ENCODE measurements at places on chromosomes 3 and 15.

DNA sequence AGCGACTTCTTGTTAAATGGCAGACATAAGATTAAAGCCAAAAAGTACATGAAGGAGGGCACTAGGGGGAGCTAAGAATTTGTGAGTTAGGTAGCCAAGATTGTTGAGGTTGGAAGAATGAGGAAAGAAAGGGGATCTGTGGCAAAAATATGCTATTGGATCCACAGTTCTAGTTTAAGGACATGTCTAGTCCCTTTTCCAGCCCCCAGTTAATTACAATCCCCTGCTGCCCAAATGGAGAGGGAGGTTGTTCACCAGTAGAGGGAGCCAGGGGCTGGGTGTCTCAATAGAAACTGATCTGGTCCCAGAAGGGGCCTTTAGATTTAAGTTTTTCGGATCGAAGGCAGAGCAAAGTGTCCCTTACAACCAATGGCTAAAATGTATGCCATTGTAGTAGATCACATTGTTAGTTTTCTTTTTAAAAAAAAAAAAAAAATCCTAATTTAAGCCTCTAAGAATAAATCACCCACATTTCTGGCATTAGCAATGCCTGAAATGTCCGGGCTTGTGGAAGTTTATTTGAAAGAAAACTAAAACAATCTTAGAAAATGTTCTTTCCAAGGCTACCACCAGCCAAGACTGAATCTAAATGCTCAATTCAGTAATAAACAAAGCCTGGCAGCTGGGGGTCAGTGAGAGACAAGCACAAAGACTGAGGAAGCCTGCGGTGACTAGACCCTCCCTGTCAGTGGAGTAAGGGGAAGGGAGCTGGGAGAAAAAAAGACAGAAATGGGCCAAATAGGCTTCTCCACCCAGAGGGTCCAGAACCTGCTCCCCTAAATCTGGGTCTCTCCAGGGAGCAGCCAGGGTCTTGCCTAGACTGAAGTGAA is 7.1 kb downstream of the COL8A1 start:
- DNase-seq: no peak

- no peak for DNase-seq
Observed at GRCh38 chr3:20658491-20658890, 472.5 kb upstream of the SGO1 start.

GRCh38 chr3:72011485-72011884 is 226.5 kb upstream of the PROK2 start:
- DNase-seq: no peak

DNA sequence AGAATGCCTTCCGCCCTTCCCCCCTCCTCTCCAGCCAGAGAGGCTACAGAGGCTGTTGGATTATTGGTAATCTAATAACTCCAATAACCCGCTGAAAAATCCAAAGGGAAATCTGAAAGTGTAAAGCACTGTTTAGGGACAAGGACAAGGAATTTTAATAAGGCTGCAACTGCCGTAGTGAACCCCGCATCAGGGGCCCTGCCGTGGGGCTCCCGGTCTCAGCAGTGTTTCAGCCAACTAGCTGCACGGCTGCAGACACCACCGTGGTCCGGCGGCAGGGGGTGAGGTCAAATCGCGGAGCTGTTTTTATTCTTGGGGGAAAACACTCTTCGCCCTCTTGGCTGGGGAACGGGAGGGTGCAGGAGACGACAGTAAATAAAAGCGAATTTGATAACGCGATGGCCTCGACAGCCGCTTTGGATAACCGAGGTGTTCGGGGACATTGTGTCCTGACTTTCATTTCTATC is 6.1 kb downstream of the BCL6 start:
- peak; percentile 48 for DNase-seq

GRCh38 chr3:3589715-3590130 is 209.5 kb upstream of the LRRN1 start:
- no peak for DNase-seq

DNA sequence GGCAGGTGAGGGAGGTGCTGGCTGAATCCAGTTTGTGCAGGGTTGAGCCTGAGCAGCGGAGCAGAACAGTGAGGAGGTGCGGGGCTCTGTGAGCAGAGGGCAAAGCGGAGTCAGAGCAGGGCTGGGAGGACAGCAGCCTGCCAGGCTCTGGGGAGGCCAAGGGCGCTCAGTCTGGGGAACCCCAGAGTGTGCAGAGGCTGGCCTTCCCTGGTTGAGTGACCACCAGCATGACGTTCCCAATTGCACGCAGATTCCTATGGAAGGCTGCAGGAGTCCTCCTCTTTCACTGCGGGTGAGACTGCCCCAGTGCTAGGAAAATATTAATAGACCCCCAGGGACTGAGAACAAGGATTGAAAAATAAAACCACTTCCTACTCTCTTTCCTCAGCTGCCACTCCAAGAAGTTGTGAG is 13.2 kb downstream of the MRAS start:
- no peak for DNase-seq

GRCh38 chr15:70201425-70201775 is 103.7 kb upstream of the TLE3 start:
- no peak for DNase-seq

- no peak for DNase-seq
Observed at GRCh38 chr3:36680952-36681351, 83.4 kb downstream of the DCLK3 start.

GRCh38 chr3:108071368-108071767 is 19.5 kb downstream of the CD47 start:
- no peak for DNase-seq

DNA sequence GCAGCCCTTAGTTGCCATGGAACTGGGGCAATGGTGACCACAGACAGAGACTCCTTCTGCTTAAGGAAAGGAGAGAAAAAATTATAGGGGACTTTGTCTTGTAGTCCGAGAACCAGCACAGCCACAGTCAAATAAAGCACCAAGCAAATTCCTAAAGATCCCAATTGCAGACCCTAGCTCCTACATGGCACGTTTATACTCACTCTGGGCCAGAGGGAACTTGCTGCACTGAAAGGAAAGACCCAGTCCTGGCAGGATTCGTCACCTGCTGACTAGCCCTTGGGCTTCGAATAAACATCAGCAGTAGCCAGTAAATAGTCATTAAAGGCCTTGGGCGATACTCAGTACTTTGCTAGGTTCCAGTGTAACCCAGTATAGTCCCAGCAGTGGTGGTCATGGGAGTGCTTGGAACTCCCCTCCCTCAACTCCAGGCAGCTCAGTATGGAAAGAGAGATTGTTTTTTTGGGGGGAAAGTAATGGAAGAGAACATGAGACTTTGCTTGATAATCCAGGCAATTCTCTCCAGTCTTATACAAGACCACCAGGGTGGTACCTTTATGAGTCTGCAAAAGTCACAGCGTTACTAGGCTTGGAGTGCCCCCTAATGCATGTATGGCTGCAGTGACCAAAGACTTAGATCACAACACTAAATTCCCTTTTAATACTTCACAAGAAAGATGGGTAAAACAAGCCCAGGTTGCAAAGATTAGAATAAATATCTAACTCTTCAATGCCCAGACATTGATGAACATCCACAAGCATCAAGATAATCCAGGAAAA is 66.4 kb upstream of the AGTR1 start:
- no peak for DNase-seq

GRCh38 chr3:126995926-126996512 is 13.1 kb downstream of the PLXNA1 start:
- no peak for DNase-seq

DNA sequence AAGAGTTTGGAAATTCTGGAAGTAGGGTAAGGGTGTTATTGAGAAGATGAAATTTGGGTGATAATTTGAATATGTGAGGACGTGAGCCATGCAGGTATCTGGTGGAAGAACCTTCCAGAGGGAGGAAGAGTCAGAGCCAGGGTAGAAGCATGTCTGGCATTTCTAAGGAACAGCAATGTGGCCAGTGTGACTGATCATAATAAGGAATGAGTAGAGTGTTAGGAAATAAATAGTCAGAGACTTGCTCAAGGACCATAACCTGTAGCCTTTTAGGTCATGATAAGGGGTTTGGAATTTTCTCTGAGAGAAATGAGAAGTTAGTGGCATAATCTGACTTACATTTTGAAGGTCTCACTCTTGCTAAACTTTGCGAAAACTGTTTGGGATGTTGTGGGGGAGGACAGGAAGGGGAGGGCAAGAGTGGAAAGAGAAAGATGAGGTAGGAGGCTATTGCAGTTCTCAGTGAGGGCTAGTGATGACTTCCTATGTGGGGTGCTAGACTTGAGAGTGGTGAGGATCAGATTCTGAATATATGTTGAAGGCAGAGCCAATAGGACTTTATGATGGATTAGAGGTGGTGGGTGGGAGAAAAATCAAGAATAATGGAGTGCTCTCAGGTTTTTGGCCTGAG is 568.3 kb downstream of the AGBL1 start:
- DNase-seq: no peak

DNA sequence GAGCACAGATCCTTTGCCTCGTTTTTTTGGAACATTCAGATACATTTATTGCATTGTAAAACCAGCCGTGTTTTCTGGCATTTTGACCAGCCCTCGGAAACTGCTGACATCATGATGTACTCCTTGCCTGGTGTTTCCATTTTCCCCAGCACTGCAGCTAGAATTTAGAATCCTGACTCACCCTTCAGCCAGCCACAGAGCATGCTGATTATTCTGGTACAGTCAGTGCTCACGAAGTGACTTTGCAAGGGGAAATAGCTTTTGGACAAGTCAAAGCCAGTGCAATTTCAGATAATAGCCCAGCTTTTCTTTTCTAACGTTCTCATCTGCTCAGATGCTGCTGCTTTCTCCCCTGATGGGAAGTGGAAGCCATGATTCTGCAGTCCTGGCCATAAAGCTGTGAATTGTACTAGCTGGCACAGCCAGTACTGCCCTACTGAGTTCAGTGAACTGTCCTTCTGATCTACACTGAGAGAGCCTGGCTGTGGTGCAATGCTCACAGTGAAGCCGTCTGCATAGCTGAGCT is 12.1 kb upstream of the CNBP start:
- peak; percentile 40 for DNase-seq

GRCh38 chr15:78315686-78316282 is 16.4 kb upstream of the SKIC8 start:
- DNase-seq: no peak

- DNase-seq: no peak
Observed at GRCh38 chr15:78429477-78429876, 8.5 kb upstream of the IREB2 start.

- no peak for DNase-seq
Observed at GRCh38 chr3:113255854-113256615, 44.7 kb downstream of the BOC start.

- DNase-seq: no peak
Observed at GRCh38 chr15:88394553-88395145, 72.5 kb downstream of the MRPL46 start.

- DNase-seq: no peak
Observed at GRCh38 chr3:111924283-111924682, 54.5 kb upstream of the ABHD10 start.

DNA sequence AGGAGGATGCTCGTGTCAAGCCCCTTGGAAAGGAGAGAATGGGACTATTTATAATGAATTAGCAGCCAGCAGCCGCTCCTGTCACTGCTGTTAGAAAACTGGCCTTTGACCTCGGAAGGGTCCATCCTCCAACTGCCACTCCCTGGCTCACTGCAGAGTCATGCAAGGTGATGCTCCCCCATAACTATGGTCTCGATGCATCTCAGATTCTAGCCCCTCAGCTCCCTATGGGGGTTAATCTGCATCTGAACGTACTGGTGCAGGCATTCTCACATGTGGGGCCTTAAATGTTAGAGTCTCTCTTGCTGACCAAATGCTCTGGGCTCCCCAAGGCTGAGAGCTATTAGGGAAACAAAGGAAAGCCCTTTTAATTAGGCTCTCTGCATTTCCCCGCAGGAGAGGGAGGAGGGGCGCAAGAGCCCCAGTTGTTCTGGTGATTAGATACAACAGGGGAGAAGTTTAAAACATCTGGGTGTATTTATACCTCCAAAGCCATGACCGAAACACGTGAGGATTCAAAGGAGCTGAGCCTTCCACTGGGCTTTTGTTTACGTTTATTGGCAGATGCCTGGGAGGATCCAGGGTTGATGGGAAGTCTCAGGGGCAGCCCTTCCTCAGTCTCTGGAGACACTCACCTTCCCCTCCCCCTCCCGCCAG is 182.5 kb downstream of the OPA1 start:
- no peak for DNase-seq

DNA sequence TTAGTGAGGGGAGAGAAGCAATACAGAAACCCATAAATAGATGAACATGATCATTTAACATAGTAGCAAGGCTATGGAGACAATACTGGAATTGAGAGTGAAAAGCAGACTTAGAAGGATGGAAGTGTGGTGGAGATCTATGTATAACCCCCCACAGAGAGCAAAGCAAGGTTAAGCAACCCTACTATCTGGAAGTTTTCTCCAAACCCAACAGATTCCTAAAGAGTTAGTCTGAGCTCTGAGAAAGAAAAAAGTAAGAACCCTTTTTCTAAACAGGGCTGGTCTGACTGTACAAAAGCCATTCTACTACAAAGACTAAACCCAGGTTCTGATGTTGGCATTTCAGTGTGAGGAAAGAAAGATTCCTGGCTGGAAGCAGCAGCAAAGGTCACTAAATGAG is 153.2 kb downstream of the WNT5A start:
- no peak for DNase-seq

- no peak for DNase-seq
Observed at GRCh38 chr3:124298951-124299350, 307.0 kb upstream of the ROPN1 start.

- no peak for DNase-seq
Observed at GRCh38 chr15:48616216-48616615, 29.3 kb downstream of the FBN1 start.

DNA sequence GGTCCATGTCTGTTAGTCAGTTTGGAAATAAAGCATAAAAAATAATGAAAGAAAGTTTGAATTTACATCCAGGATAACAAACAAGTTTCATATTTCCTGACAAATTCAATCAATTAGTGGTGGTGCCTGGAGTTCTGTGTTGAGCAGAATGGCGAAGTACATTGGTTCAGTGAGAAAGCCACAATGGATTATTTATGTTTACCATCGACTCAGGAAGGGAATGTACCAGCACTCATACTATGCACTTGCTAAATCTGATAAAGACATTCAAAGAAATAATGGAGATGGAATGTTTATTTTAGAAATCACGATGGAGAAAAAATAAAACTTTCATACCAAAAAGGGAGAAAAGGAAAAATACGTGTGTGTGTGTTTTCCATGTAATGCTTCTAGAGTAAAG is 45.3 kb upstream of the MME start:
- no peak for DNase-seq

DNA sequence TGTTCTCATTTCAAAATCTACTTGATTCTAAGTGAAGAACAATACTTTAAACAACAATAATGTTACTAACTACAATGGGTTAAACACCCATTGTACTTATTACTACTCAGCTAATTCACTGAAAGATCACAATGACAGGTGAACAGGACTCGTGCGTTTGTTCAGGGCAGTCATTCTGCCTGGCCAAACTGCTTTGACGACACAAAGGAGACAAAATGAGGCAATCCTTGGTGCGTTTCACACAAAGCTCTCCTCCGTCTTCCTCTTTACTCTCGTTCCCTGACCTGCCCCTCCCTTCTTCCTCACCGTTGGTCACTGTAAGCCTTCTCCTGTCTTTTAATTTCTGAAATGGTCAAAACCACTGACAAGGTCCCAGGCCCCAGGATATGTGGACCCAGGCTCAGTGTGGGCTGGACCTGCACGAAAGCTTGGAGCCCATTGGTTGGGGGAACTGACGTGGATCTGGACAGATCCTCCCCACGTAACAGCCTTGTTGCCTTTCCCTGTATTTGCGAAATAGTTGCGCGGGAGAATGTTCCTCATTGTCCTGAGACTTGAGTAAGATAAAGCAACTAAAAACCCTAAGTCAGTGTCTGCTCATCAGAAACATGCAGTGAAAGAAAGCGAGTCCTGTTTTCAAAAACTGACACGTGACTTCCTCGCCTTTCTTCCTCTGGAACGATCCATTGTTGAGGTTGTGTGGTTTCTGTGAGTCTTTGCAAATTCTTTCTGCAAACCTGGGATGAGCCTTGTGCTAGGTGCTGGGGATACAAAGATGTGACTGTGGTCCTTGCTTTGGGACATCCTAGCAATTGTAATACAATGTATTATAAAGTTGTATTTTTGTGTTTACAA is 147.1 kb upstream of the RGMA start:
- DNase-seq: no peak
